Stimulated activated CD8-positive, alpha-beta memory T cell treated with anti-CD3 and anti-CD28 coated beads, Interleukin-4, amount 100 ng/mL, for 4 hours (primary cell): ENCODE measurements at places on chromosomes 4 and X.
A peak's percentile ranks its signal among the peaks of the same experiment; 100 is the strongest.

DNA sequence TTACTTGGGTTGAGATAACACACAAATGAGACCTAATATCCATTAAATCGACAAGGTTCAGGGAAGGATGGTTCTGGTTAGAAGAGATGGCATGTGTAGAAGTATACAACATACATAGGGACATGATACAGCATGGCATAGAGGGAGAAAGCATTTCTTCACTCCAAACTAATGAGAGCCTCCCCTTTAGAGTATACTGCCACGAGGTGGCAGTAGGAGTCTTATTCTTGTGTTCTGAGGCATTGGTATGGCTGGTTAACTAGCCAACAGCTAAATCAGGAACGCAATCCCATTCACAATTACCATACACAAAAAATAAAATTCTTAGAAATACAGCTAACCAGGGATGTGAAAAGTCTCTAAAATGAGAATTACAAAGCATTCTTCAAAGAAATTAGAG is 29.1 kb upstream of the TRO start:
- no peak for DNase-seq

- DNase-seq = no peak
Measured at GRCh38 chr4:142427456-142427855, 418.6 kb downstream of the INPP4B start.

DNA sequence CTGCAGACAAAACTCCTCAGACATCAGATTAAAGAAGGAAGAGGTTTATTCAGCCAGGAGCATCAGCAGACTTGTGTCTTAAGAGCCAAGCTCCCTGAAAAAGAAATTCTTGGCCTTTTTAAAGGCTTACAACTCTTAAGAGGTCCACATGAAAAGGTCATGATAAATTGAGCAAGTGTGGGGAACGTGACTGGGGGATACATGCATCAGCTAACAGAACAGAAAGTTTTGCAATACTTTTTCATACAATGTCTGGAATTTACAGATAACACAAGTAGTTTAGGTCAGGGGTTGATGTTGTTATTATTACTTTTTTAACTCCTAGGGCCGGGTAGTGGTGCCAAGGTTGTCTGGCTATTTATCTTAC is 55.6 kb upstream of the RBMX start:
- no peak for DNase-seq

- no peak for DNase-seq
Measured at GRCh38 chrX:82218361-82218760, 1016.5 kb downstream of the SH3BGRL start.

GRCh38 chr4:38919494-38919893 is 51.9 kb downstream of the FAM114A1 start:
- DNase-seq = no peak

DNA sequence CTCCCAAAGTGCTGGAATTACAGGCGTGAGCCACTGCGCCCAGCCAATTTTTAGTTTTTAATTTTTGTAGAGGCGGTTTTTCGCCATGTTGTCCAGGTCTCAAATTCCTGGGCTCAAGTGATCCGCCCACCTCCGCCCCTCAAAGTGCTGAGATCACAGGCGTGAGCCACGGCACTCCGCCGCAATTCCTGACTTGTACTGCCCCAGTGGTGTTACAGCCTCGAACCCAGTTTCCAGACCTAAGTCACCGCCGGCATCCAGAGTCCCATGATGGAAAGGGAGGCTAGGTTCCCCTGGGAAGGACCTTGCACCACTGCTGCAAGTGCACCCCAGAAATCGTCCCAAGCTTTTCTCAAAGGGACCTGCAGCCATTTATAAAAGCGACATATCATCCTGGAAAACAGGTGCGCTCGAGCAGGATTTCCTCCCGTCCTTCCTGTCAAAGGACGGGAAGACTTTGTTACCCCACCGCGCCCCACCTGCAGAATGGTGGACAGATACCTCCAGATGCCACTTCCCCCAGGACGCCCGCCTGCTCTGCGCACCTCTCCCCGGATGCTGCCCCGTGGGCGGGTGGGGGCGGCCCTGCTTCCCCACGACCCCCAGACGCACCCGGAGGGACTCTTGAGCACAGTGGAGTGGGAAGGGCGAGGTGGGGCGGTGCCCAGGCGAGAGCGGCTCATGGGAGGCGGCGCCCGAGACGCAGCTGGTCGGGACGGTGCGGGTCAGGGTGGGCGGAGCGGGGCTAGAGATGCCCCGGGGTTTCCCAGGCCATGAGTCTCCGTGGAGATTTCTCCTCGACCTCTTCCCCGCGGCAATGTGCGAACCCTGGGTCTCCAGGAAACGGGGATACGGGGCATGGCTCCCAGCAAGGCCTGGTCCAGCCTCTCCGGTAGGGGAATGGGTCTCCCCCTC is 947 bp upstream of the RPL10 start:
- DNase-seq = peak; percentile 46

DNA sequence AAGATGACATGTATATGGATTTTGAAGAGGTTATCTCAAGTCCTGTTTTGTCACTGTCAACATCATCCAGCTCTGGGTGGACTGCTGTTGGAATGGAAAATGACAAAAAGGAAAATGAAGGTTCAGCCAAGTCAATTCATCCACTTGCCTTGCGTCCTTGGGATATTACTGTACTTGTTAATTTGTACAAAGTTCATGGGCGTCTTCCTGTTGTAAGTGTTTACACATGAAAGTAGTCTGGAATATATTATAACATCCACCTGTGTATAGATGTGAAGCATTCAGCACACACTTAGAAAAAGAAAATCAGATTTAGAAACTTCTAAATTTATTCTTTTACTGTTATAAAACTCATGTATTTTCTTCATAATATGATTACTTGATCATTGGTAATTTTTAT is 67.2 kb downstream of the BLTP1 start:
- DNase-seq = no peak

GRCh38 chrX:129632443-129632842 is 22.3 kb downstream of the APLN start:
- no peak for DNase-seq

DNA sequence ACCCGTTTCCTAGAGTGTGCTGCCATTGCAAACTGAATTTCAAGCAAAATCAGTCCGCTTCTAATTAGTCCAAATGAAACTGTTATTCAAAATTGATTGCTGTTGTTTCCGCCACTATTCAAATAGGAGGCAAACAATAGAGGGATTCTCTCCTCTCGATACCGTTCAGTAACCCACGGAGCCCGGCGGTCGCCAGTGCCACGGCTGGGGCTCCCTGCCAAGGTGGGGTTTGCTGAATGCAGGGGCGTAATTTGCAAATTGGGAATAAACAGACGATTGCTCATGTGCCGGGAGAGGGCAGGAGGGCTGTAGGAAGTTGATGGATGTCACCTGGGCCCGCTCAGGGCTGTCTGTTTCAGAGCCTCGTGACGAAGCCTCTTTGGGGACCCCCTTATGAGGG is 8.8 kb downstream of the ADRA2C start:
- no peak for DNase-seq

- no peak for DNase-seq
Measured at GRCh38 chrX:104284507-104284906, 29.8 kb upstream of the ESX1 start.

DNA sequence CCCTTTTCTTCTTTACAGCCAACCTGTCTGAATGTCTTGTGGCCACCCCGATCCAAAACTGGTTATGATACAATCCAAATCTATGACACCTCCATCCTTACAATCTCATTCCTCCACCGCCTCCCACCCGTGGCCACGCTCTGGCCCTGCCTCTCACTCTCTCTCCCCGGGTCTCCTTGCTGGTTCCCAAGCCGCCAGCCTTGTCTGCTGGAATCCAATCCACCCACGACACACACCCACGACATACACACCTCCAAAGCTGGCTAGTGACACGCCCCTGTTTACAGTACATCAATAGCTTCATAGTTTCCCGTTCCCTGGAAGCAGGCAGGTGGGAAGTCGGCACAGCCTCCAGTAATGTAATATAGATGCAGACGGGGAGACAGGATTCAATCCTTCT is 99.0 kb downstream of the WFS1 start:
- DNase-seq = no peak

GRCh38 chr4:7630568-7631287 is 196.0 kb upstream of the PSAPL1 start:
- DNase-seq = no peak

DNA sequence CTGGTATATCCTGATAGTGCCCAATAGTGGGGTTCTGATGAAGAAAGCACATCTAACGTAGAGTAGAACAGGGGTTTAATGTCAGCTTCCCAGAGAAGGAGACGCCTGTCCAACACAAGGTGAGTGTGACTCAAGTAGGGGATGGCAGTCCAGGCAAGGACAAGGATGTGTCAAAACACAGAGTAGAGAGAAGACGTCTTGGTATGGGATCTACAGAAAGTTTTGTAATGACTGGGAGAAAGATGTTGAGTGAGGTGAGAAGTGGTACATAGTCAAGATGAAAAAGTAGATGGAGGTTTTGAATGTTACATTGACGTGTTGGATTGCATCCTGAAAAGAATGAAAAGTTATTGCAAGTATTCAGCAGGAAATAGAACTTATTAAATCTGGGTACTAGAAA is 124.4 kb downstream of the TMA16 start:
- DNase-seq = no peak

DNA sequence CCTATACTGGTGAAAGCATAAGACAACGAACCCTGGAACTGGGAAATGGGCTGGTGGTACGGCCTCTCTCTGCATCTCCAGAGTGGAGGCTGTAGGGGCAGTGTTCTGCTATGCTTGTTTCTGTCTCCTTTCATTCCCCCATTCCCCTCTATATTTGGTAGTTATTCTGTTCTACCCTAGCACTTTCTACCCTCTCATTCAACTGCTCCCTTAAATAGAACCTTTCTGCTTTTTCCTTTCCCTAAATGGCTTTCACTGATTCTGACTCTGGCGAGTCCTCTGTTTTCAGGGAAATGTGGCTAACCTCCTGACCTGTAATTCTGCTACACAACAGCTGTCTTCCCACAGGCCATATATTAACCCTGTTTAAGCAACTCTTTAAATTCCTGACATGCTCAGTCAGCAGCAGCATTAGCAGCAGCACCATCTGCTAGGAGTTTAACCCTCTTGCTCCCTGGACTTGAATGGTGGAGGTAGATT is 94.2 kb downstream of the CXCL13 start:
- no peak for DNase-seq

DNA sequence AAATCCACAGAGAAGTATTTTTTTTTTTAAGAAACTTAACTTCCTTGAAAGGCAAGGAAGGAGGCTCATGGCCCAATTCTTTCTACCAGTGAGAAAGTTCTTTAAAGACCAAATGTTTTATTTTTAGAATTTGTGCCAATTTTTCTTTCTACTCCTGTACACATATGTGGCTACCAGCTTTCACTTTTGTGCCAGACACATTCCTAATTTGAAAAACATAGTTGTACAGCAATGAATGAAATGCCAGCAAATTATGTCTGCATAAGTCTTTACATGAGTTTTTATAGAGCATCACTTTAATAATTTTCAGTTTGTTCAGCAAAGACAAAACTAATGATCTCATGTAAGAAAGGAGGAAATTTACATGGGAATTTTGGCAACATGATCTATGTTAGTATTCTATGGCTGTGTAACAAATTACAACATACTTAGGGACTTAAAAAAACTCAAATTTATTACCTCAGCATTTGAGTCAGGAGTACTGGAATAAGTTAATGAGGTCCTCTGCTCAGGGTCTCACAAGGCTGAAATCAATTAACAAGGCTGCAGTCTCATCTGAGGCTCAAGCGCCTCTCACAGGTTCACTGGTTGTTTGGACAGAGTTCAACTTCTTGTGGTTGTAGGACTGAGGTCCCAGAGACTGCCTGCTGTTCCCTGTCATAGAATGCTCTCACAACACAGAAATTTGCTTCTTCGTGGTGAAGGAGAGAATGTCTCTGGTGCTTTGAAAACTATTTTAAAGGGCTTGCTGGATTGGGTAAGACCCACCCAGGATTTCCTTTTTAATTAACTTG is 678.2 kb upstream of the FAM241A start:
- DNase-seq = no peak

GRCh38 chr4:39706741-39707511 is 9.0 kb downstream of the UBE2K start:
- DNase-seq = no peak

DNA sequence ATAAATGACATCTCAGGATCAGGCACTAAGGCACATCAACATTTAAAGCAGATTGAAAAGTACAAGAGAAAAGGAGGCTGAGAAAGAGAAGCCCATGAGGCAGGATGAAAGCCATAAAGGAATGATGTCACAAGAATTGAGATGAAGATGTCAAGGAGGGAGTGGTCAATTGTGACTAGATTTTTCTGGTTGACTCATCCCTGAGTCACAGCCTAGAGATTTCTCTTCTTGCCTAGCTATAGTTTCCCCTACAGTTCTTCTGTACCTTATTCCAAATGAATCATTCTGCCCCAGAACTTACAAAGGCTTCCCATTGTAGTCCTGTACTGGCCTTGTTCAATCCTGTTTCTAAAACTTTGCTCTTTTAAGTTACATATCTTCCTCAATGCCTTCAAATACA is 3.4 kb upstream of the USP53 start:
- no peak for DNase-seq

- no peak for DNase-seq
Measured at GRCh38 chr4:63063760-63064159, 1345.5 kb downstream of the TECRL start.

GRCh38 chrX:42804524-42804923 is 26.6 kb upstream of the PPP1R2C start:
- no peak for DNase-seq

- DNase-seq = no peak
Measured at GRCh38 chr4:40576651-40577480, 52.8 kb downstream of the RBM47 start.

DNA sequence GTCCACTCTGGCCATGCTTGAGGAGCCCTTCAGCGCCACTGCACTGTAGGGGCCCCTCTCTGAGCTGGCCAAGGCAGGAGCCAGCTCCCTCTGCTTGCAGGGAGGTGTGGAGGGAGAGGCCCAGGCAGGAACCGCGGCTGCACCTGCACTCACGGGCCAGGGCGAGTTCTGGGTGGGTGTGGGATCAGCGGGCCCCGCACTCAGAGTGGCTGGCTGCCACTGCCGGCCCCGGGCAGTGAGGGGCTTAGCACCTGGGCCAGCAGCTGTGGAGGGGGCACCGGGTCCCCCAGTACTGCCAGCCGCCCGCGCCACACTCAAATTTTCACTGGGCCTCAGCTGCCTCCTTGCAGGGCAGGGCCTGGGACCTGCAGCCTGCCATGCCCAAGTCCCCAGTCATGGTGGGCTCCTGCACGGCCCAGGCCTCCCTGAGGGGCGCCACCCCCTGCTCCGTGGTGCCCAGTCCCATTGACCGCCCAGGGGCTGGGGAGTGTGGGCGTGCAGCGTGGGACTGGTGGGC is 347.2 kb upstream of the SPOCK3 start:
- DNase-seq = no peak

DNA sequence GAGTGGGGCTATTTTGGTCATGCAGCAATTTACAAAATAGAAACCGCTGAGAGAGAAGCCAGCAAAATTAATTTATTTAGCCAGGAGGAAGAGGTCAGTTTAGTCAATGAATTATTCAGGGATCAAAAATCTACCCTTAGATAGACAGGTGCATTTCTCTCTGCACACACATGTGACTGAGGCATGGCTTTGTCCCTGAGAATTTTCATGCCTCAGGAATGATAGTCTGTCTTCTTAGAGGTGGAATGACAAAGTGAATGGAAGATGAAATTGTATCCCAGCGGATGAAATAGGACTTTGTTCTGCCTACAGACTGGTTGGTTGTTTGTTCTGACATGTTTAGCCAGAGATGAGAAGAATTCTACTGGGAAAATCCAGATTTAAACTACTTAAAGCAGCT is 46.0 kb downstream of the ANKRD50 start:
- no peak for DNase-seq

- no peak for DNase-seq
Measured at GRCh38 chr4:154634058-154634457, 21.6 kb upstream of the FGG start.
